ENCODE measurements at places on chromosomes 2 and 18.

DNA sequence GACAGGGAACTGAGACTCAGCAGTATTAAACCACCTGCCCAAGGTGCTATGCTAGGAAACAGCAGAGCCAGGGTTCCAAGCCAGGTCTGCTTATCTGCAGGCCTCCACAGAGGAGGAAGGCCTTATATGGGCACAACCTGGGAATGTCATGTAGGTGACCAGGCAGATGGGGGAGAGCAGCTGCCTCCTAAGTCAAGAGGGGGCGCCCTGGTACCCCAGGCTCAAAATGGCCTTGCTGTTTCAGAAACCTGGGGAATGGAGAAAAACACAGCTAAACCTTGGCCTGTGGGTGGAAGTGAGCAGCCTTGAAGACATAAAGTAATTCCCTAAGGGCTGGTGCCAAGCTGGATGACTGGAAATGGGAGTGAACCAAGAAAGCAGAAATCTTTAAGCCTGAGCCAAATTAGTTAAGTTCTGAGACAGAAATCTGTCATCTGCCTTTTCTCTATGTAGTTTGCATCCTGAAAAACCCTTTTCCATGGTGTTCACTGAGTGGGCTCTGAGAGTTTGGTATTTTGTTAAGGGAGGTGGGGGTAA lies 79.1 kb downstream of the MAPK4 start:
- DNase-seq: no peak

DNA sequence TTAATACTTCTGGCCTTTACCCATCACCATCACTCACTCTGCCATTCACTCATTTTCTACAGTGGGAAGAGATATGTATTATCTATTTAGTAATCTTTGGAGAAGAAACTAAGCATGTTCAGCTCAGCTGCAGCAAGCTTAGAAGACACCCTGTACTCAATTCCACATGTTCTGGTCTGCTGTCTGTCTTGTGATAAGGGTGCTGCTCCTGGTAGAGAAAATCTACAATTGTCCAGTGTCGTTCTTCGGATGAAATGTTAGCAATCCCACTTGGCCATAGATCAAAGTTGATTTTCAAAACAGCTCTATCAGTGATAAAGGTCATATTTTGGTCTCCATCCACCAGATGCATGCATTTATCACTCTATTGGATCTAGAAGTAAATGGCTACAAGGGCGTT lies 337.1 kb downstream of the LRRTM4 start:
- DNase-seq: no peak

DNA sequence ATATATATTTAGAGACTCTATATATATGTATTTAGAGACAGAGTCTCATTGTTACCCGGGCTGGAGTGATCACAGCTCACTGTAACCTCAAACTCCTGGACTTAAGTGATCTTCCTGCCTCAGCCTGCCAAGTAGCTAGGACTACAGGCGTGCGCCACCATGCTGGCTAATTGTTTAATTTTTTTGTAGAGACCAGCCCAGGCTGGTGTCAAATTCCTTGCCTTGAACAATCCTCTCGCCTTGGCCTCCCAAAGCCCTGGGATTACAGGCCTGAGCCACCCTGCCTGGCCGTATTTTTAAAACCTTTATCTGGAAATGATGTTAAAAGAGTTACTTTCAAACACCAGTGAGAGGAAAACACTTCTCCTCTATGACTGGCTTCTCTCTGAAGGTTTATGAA lies 30.9 kb upstream of the PGAP1 start:
- no peak for DNase-seq

GRCh38 chr2:240441326-240441992 lies 6.0 kb downstream of the GPC1 start:
- DNase-seq: no peak

GRCh38 chr2:215527736-215528135 lies 91.9 kb upstream of the FN1 start:
- no peak for DNase-seq

DNA sequence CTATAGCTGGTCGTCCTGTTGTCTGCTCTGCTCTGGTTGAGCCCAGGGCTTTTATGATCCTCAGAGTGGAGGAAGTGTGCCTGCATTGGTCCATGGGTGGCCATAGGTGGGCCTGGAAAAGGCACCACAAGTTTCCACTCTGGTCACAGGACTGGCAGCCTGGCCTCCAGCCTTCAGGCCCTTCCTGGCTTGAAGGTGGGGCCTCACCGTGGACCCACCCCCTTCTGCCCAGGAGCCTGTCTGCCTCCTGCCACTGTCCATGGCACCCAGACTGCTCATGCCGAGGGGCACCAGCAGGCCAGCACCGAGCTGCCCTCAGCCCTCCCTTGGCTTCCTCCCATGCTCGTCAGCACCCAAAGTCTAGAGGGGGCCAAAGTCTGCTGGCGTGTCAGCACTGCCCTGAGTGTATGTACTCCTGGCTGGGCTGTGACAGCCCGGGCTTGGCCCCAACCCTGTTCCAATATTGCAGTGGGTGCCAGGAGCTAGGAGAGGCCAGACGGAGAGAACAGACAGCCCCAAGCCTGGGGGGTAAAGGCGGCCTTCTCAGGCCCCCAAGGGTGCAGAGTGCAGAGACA lies 529.4 kb downstream of the DCC start:
- DNase-seq: no peak

DNA sequence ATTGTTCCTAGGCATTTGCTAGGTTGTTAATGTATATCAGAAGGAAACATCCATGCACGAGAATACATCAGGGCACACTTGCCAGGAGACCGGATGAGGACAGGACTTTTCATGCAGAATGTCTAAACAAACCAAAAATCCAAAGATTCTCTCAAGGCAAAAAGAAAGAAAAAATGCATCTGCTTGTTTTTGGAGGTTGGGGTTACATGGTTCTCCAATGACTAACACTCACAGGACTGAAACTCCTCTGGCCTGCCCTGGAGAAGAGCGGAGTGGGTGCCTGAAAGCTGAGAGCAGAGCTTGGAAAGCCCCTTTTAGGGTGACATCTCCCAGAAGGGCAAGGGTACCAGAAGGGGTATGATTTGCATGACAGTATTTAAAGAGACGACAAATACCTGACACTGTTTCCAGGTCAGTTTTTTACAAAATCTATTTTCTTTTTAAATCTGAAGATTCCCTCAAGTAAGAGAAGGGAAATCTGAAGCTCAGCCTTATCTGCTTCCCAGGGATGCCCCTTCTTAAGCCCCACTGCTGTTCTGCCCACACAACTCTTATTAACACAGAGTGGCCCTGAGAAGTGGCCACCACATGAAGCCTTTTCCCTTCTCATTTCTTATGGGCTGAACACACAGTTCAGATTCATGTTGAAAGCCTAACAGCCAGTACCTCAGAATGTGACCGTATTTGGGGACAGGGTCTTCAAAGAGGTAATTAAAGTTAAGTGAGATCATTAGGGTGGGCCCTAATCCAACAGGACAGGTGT lies 216.4 kb downstream of the STK39 start:
- DNase-seq: no peak

DNA sequence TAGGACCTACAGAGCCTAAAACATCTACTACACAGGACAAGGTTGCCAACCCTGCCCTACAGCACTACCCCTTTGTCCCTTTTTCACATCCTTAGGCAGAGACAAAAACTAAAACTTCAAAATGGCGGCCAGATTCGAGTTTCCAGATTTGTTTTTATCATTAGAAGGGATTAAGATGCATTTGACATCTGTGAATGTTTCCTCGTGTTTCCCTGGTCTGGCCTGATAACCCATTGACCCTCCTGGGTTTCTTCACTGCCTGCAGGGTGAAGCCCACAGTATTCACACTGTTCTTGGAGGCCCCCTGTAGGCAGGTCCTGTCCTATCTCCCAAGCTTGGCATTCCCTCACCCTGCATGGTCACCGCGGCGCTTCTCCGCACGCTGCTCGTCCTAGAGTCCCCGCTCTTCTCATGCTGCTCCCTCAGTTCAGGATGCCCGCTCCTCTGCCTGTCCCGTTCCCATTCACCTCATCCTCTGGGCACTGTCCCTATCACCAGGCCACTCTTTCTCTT lies 67.6 kb downstream of the TPGS2 start:
- DNase-seq: no peak
